ENCODE measurements at places on chromosomes 3 and 15.

DNA sequence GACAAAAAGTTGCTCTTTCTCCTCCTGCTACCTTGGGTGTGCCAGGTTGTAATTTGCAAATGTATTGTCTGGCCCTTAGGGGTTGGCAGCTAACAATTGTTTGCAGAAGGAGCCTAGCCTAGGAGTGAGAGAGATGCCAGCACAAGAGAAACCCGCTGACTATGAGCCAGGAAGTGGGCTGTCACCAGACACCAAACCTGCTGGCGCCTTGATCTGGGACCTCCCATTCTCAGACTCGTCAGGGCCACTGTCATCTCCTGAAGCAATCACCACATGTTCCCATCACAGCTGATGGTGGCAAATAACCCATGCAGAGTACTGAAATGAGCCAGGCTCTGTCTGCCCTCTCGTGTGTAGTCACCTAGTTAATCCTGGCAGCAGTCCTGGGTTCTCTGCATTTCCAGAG lies 406.4 kb upstream of the NPAP1 start:
- no peak for DNase-seq

DNA sequence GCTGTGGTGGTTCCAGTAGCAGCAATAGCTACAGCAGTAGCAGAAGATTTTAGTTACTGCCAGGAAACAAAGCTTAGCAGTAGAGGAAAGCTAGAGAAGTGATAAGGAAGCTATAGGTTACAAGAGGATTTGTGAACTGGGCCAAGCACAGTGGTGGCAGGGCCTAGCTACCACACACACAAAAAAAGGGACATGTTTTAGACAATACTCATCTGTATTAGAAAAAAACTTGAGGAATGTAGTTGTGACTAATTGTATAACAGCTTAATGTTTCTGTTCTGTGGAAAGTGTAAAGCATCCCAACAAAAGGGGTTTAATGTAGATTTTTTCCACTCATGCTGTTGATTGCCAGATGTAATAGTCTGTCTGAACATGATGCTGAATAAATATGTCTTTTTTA lies 29.9 kb upstream of the PFN2 start:
- no peak for DNase-seq

DNA sequence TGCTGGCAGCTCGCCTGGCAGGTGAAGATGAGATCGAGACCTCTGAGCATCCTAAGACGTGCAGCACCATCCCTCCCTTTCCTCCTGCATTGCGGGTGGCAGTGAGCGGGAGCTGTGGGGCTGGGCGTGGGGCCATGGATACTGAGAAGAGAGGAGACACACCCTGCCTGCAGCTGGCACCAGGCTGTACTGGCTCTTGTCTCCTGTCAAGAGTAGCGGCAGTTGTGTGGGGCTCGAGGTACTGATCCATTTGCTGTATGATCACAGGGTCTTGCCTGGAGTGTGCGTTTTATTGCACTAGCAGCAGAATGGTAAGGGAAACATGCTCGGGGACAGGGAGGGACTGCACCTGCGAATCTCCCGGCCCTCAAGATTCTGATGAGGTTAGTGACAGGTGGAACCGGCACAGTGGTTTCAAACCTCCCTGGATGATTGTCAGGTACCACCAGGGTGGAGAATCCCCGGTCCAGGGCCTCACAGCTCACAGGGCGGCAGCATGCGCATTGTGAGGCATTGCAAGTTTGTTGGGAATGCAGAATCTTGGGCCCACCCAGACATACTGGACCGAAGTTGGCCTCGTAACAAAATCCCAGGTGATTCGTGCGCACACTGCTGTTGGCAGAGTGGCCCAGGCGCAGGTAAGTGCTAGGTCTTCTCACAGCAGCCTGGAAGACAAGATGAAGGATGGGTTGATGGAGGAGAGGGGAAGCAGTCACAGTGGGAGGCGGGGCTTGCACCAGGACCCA lies 14.1 kb downstream of the SYNM start:
- no peak for DNase-seq

DNA sequence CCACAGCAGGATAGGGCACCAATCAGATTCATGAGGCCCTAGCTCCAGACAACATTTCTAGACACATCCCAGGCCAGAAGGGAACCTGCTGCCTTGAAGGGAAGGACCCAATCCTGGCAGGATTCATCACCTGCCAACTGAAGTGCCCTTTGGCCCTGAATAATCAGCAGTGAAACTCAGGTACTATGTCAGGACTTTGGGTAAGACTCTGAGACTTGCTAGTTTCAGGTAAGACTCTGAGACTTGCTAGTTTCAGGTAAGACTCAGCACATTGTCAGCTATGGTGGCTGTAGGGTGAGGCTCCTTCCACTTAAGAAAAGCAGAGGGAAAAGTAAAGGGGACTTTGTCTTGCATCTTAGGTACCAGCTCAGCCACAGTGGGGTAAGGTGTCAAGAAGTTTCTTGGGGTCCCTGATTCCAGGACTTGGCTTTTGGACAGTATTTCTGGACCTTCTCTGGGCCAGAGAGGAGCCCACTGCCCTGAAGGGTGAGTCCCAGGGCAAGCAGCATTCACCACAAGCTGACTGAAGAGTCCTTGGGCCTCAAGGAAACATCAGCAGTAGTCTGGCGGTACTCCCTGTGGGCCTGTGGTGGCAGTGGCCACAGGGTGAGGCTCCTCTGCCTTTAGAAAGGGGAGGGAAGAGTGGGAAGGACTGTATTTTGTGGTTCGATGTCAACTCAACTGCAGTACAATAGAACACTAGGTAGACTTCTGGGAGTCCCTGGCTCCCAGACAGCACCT lies 13.7 kb upstream of the COL8A1 start:
- no peak for DNase-seq

All from NCI-H345 (cell line).